ENCODE measurements at places on chromosomes 6 and 20.
A peak's percentile ranks its signal among the peaks of the same experiment; 100 is the strongest.

- no peak overlapping the region for H3K27ac ChIP-seq
- H3K4me3 ChIP-seq: no peak overlapping the region
- H3K4me1 ChIP-seq: no peaks in the 10 kb centered on the region
- DNase-seq: no peak
Measured at GRCh38 chr6:88474720-88475119, 308.6 kb upstream of the CNR1 start.

DNA sequence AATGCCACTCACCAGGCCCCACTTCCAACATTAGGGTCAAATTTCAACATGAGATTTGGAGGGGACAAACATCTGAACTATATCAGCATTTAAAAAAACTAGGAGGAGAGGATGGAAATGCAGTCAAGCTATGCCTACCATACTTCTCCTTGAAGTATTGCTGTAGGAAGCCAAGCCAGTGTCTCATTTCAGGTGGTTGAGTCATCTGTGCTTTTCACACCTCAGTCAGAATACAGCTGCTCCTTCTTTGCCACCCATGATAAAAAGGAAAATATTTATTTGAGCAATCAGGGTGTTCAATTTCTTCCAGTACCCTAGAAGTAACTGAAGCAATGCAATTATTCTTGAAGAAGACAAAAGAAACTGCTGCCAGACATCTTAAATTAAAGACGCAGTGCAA, 47.0 kb upstream of the EEF1E1 start:
- no peaks in the 10 kb centered on the region for H3K36me3 ChIP-seq
- no peaks in the 10 kb centered on the region for H3K27me3 ChIP-seq
- H3K4me3 ChIP-seq: no peak overlapping the region
- no peak for DNase-seq
- no peaks in the 10 kb centered on the region for H3K4me1 ChIP-seq
- no peak overlapping the region for H3K27ac ChIP-seq

DNA sequence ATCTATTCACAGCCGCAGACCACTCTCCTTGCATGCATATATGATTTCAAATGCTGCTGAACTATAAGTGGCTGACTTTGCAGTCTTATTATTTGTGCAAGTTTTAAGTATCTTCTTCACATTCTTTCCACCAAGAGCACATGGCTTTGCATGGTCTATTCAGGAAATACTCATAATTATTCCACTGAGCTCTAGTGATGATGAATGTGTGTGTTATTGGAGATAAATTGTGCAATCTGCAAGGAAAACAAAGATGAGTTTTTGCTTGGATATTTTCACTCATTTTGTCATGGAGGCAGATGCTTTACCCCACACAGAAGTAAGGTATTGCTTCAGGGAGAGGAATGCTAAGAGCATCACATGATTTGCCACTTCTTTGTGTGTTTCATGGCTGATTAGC, 764.6 kb downstream of the TBC1D32 start:
- no peak overlapping the region for H3K4me3 ChIP-seq
- H3K27ac ChIP-seq: no peak overlapping the region
- no peaks in the 10 kb centered on the region for H3K27me3 ChIP-seq
- H3K4me1 ChIP-seq: no peaks in the 10 kb centered on the region

DNA sequence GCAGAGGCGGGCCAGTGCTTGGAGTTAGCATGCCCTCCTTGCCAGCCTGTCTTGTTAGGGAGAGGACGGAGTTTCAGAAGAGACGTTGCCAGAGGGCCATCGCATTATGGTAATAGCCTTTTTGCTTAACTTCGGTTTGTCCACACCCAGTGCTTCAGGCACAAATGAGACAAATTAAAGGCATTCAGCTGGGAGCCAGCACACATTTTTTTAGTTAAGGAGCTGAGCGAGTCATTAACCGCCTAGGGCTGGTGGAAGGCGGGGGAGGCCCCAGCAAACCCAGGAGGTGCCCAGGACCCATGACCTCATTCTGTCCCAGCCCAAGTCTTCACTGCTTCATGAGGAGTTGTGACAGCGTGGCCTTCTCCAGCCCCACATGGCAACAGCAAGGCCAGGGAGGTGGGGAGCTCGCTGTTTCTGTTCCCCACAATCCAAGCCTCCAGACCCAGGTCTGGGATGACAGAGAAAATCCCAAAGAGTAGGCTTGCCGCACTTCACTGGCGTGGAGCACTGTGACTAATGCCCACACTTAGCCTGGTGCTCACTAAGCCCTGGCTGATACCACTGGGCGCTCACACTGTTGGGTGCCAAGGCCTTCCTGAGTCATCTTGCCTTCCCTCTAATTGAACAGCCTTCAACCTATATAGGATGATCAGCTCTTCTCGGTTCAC, 237.1 kb downstream of the ANKRD60 start:
- DNase-seq: no peak
- no peaks in the 10 kb centered on the region for H3K27me3 ChIP-seq
- no peak overlapping the region for H3K4me3 ChIP-seq
- no peak overlapping the region for H3K27ac ChIP-seq

- no peaks in the 10 kb centered on the region for H3K4me1 ChIP-seq
- no peak overlapping the region for H3K4me3 ChIP-seq
Measured at GRCh38 chr20:20251317-20251716, 116.6 kb upstream of the INSM1 start.

- no peak overlapping the region for H3K27ac ChIP-seq
- H3K4me1 ChIP-seq: no peaks in the 10 kb centered on the region
- H3K27me3 ChIP-seq: no peaks in the 10 kb centered on the region
- no peak for DNase-seq
Measured at GRCh38 chr6:43788301-43788700, 18.3 kb downstream of the VEGFA start.

DNA sequence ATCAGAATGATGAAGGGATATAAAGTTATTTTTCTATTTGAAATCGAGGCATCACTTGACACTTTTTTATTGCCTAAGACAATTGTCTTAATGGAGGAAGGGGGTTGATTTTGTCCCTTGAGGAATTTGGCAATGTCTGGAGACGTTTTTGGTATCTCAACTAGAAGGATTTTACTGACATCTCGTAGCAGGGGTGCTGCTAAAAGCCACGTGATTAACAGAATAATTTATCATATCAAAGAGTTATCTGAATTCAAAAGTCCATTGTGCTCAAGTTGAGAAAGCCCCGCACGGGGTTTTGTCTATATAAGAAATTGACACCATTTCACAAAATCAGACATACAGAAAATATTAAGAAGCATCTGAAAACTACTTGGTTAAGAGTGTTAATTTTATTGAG, 1.5 kb upstream of the TAAR6 start:
- H3K4me3 ChIP-seq: no peak overlapping the region
- no peak overlapping the region for H3K27ac ChIP-seq
- no peaks in the 10 kb centered on the region for H3K4me1 ChIP-seq

DNA sequence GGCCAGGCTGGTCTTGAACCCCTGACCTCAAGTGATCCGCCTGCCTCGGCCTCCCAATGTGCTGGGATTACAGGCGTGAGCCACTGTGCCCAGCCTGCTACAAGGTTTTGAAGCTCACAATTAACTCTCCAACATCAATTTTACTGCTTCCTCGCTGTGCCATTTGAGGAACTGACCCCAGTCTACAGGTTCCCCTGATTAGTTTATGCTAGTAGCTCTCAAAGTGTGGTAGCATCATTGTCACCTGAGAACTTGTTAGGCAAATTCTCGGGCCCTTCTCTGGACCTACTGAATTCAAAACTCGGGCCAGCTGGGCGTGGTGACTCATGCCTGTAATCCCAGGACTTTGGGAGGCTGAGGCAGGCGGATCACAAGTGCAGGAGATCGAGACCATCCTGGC, 49.4 kb downstream of the MCUR1 start:
- no peak for DNase-seq
- H3K27me3 ChIP-seq: no peaks in the 10 kb centered on the region
- H3K4me3 ChIP-seq: no peak overlapping the region
- no peak overlapping the region for H3K27ac ChIP-seq
- 0 out of 2 replicates have a peak, but pooled peaks cover 2% of the 10 kb centered on the region for H3K4me1 ChIP-seq

DNA sequence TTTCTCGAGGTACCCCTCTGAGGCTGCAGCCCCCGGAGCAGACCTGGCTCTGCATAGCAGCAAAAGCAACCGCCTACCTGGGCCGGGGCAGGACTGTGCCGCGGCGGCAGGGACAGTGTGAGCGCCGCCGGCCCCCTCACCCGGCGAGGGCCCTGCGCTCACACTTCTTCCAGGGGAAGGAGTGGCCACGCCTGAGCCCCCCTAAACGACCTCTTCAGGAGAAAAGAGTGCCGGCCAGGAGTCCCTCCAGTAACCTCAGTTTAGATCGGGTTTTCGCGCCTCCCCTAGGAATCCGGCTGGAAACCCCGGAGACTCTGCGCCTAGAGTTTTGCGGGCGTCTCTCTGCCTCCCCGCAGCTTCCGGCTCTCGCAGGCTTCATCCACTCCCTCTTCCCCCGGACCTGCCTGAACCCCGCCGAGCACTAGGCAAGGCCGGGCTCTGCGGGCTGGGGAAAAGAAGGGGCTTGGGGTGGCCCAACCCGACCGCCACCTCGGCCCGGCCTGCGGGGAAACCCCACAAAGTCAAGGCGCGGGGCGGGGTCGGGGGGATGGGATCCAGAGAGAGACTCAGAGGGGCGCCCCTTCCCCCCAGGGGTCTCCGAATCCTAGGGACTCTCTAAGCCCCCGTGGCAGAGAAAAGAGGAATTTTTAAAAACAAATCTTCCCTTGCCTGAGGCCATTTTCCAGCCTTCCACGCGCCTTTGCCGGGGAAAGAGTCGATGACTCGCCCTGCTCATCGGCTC, 558 bp downstream of the LINC00237 start:
- H3K4me1 ChIP-seq: peaks cover 26% of the 10 kb centered on the region
- H3K4me3 ChIP-seq: peak overlapping the region; percentile 44
- H3K36me3 ChIP-seq: no peaks in the 10 kb centered on the region
- H3K27me3 ChIP-seq: peaks cover 65% of the 10 kb centered on the region

- H3K4me3 ChIP-seq: no peak overlapping the region
- H3K27ac ChIP-seq: no peak overlapping the region
- no peaks in the 10 kb centered on the region for H3K36me3 ChIP-seq
- DNase-seq: no peak
- H3K4me1 ChIP-seq: no peaks in the 10 kb centered on the region
Measured at GRCh38 chr6:44782892-44783291, 395.4 kb downstream of the CDC5L start.

DNA sequence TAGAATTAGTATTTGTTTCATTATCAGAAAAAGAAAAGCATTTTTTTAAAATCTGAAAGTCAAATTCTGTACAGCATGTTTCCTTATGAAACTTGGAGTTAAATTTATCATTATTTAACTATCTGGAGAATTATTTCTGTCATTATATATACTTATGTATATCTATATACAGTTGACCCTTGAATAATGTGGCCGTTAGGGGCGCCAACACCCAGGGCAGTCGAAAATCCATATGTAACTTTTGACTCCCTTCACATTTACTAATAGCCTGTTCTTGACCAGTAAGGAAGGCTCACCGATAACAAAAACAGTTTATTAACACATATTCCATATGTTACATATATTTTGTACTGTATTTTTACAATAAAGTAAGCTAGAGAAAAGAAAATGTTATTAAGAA, 341.2 kb downstream of the ADGRB3 start:
- no peak overlapping the region for H3K27ac ChIP-seq
- H3K27me3 ChIP-seq: no peaks in the 10 kb centered on the region
- H3K36me3 ChIP-seq: no peaks in the 10 kb centered on the region
- no peak overlapping the region for H3K4me3 ChIP-seq

DNA sequence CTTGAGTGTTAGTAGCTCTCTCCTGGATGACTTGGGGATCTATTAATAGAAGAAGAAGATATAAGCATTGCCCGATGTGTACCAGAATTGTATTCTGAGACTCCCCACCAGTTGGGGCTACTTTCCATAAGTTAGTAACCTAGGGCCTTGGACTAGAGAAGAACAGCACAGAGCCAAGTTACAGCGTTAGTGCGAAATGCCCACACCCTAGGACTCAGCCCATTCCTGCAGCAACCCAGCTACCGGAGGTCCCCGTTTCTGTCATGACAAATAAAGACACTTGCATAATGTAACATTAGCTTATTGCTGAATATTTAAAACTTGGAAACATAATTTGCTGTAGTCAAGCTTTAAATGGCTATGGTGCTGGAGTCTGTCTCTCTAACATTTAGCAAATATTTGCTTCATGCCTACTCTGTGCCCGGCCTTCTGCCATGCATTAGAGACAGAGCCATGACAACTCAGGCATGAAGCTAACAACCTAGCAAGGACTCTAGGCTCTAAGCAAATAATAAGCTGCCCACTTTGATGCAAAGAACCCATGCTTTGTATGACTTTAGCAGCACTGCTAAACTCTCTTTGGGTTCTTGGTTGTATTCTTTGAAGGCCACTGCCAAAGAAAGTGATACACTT, 103.4 kb upstream of the COL21A1 start:
- H3K27me3 ChIP-seq: no peaks in the 10 kb centered on the region
- H3K4me3 ChIP-seq: no peak overlapping the region
- H3K27ac ChIP-seq: no peak overlapping the region
- no peaks in the 10 kb centered on the region for H3K4me1 ChIP-seq
- DNase-seq: no peak

DNA sequence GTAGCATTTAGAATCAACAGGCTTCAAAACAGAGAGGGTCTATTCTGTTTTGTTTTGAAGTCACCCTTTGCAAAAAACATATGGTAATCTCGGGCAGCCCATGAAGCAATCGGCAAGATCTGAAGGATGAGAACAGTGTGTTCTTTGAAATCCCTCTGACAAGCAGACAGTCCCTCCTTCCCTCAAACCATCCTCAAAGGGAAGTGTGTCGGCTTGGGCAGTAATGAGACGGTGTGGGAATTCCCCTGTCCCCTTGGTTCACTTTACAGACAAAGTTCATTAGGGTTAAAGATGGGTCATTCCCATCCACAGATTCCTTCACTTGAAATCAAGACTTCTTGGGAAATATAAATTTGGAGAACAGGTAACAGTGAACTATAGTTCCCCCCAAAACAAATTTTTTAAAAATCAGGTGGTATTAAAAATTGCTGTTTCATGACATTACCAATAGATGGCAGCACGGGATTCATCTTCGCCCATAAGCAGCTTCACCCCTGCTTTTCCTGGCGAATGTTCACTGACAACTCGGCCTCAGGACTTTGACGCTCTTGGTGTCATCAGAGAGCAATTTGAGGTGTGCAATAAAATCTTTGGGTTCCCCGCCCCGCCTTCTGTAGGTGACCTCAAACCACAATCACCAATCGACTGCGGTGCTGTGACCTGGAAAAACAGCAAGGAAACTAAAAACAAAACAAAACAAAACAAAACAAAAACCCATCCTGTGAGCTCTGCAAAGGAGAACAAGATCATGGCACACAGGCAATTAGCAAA, 159.3 kb upstream of the TNFAIP3 start:
- H3K36me3 ChIP-seq: no peaks in the 10 kb centered on the region
- H3K4me1 ChIP-seq: no peaks in the 10 kb centered on the region
- DNase-seq: no peak
- no peak overlapping the region for H3K4me3 ChIP-seq
